Frontal cortex (tissue), 4 donors: ENCODE measurements at places on chromosomes 13 and 19.

- DNase-seq: no peak
Observed at GRCh38 chr13:110411688-110412059, 104.6 kb downstream of the COL4A2 start.

- DNase-seq: no peak
Observed at GRCh38 chr13:40082639-40083038, 427.2 kb downstream of the COG6 start.

DNA sequence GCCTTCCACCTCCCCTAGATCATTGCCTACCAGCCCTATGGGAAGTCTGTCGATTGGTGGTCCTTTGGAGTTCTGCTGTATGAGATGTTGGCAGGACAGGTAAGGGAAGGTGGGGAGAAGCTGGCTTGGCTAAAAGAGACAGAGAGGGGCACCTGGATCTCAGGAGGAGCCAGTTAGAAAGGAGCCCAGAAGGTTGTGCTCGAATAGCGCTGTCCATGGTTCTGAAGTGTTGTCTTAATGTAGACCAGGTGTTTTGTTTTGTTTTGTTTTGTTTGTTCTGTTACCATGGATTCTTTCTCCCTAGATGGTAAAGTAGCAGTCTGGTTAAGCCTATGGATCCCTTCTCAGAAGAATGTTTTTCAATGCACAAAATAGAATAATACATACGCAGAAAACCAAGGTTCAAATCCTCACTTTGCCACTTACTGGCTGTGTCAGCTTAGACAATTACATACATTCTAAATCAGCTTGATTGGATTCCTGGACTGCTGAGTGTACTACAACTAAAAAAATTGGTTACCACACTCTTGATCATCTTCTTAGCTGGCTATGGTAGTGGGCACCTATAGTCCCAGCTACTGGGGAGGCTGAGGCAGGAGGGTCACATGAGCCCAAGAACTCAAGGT lies 5.9 kb upstream of the CACNG7 start:
- no peak for DNase-seq

DNA sequence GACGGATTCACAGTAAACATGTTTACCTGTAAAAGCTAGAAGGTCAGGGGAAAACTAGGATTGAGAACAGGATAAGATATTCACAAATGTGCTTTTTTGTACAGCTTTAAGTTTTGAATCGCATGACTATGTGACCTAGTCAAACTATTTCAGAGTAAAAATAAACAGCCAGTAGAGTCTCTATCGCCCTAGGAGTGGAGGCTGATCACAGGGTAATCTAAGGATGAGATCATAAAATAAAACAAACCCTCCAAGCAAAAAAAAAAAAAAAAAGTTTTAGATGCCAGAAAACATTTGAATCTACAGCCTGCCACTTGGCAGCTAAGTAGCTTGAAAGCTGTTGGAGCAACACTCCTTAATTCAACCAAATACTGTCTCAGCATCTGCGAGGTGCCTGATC lies 26.8 kb downstream of the ZNF350 start:
- DNase-seq: no peak

GRCh38 chr13:79456656-79457365 lies 24.1 kb upstream of the NDFIP2 start:
- DNase-seq: no peak

GRCh38 chr19:1747285-1748114 lies 5.8 kb upstream of the ONECUT3 start:
- no peak for DNase-seq

GRCh38 chr19:33622809-33623511 lies 1.2 kb downstream of the CHST8 start:
- DNase-seq: peak; percentile 43

GRCh38 chr19:16073481-16073880 lies 2.8 kb upstream of the TPM4 start:
- DNase-seq: no peak

- no peak for DNase-seq
Observed at GRCh38 chr19:2678044-2678671, 24.3 kb downstream of the GNG7 start.

DNA sequence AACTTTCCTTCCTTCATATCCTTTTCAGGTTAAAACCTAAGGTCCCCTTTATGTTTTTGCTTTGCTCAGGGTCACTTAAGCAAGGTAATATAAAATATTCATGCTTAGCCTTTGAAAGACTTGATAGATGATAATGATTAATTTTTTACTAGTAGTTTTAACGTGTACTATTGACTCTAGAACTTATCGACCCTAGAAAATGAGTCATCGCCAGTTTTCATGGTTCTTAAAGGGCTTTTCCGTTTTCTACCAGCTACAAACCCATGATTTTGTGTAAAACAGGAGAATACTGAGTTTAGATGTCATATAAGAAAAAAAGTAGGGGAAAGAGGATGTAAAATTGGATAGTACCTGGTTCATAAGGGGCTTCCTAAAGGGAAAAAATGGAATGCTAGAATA lies 75.7 kb downstream of the DHRS12 start:
- no peak for DNase-seq

GRCh38 chr13:48866249-48866648 lies 109.5 kb upstream of the FNDC3A start:
- DNase-seq: no peak

DNA sequence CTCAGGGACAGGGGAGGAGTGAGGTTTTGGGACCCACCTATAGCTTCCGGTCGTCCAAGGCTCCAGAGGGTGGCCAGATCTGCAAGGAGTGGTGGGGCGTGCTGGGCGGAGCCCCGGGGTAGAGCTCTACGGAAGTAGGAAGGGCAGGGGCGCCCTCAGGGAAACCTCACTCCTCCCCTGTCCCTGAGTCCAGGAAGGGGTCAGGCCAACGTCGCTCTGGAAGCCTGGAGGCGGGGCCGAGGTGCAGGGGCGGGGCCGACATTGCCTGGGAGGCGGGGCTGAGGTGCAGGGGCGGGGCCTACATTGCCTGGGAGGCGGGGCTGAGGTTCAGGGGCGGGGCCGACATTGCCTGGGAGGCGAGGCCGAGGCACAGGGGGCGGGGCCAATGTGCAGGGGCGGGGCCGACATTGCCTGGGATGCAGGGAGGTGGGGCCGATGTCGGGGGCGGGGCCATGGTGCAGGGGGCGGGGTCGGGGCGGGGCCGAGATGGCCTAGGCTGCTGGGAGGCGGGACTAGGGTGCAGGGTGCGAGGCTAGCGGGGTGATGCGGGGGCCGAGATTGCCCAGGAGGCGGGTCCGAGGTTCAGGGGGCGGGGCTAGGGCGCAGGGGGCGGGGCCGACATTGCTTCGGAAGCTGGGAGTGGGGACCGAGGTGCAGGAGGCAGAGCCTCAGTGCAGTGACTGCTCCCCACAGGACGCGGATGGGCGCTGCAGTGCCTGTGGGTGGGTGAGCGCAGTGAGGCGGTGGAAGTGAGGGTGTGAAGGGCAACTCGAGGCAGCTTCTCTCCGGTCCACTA lies 4.9 kb upstream of the PALM start:
- no peak for DNase-seq

DNA sequence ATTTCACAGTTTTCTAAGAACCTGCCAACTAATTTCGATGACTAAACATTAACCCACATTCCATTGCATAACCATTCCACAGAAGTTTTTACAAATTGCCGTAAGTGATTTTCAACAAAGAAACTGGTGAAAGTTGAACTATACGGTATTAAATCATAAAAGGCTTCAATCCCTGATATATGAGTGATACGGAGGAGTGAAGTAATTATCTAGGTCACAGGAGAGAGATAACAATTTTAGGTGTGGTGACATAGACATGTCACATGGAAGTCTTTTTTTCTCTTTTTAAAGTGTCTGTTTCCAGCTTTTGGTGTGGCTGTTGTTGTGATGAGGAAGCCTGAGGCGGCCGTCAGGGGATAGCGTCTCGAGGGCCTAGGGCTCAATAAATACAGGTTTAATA lies 29.4 kb downstream of the TBC1D4 start:
- no peak for DNase-seq

DNA sequence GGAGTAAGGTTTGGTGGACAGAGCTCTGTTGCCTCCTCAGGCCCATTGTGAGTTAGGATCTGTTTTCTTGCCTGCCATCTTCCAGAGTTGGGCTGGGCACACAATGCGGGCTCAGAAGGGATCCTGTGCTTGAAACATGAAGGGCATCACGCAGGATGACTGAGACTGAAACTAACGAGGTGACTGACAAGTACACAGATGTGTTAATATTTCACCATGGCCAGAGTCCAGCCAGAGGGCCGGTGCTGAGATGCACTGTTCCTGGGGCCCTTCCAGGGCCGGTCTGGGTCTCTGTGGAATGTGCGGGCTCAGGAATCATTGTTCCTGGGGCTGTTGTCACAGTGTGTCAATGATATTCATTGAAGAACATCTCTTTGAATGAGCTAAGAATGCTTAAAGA lies 163.7 kb downstream of the URI1 start:
- no peak for DNase-seq

DNA sequence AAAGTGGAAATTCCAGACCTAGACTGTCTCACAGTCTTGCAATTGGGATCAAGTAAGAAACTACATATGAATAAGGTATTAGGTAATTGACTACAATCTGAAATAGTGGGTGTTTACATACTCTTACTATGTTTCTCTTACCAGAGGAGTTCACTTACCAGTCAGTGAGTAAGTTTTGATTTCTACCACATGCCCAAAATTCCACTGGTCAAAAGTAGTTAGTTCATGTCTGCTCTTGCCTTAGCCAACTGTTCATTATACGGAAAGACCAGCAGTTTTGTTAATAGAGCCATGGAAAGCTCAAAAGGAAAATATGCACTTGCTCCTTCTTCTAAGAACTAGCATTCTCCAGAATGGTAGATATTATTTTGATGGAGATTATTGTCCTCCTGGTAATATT lies 490.8 kb downstream of the RFC3 start:
- DNase-seq: no peak

DNA sequence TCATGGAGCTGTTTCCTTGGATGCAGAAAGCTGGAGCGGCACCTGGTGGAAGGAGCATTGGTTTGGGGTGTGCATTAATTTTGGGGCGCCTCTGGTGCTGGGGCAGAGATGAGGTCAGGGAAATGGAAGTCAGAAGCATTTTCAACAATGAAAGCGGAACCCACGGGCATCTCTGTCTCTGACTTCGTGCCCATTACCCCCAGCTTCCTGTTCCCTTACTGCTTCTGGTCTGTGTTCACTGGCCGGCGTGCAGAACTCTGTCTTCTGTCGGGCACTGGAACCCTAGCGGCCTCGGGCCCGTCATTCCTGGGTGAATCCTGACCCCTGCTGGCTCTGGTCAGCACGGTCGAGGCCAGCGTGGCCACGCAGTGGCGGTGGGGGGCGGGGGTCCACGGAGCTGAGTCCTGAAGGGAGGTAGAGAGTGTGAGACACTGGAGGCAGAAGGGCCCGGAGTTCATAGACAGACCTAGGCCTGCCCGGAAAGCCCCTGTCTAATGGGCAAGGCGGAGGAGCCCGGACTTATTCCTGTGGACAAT lies 7.9 kb upstream of the LINGO3 start:
- peak; percentile 78 for DNase-seq

DNA sequence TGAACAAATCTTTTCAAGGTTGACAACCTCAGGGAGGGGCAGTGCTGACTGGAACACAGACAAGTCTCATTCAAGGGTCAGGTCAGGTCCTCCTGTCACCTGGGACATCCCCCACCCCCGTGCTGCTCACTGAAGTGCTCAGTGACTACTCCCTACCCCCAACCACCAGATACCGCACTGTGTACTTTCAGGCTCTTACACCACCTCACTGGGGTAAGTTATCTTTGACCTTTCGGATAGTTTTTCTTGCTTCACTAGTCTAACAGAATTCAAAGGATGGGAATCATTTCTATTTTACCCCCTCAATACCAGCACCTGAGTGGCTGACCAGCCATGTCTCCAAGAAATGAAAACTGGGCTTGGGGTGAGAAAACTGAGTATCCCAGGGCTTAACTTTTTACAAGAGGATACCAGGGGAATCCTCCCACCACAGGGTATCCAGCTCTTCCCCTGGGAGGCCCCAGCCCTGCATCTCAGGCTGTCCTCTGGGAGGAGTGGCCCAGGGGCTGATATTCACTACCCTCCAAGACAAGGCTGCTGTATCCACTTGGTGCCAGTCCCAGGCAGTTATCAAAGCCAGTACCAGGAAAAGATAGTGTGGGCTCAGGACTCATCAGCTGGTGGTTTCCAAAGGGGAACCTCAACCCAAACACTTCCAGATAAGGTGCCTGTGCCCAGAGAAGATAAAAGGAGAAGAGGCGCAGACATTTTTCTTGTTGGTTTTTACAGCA lies 2.1 kb downstream of the ZNF563 start:
- no peak for DNase-seq

DNA sequence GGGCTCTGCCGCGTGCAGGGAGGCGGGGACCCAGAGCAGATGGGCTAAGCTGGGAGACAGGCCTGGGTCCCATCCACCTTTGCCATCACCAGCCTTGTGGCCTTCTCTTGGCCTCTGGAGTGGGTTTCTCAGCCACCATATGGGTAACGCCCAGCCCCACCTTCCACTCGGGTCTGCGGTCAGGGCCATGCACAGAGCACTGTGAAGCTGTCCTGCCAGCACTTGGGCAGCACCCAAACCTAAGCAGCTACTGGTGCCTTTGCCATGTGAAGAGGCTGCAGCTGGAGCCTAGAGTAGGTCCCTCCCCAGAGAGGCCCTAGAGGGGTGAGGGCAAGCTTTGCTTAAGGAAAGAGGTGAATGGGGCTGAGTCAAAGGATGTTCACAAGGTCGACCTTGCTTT lies 24.1 kb upstream of the NPAS1 start:
- no peak for DNase-seq

GRCh38 chr13:66314911-66315310 lies 915.2 kb downstream of the PCDH9 start:
- no peak for DNase-seq

- DNase-seq: peak; percentile 69
Observed at GRCh38 chr19:33064792-33065550, at the start of gene RHPN2. RHPN2 (minus strand) TSS chr19:33064888; CDS start chr19:33064852, 36 bp downstream.

- DNase-seq: no peak
Observed at GRCh38 chr13:40345149-40345514, 321.3 kb downstream of the FOXO1 start.

GRCh38 chr13:98875146-98875729 lies 102.6 kb downstream of the DOCK9 start:
- DNase-seq: no peak

- no peak for DNase-seq
Observed at GRCh38 chr19:10346509-10346908, 7.1 kb upstream of the ICAM3 start.

- no peak for DNase-seq
Observed at GRCh38 chr13:100100115-100100879, 11.4 kb downstream of the PCCA start.

DNA sequence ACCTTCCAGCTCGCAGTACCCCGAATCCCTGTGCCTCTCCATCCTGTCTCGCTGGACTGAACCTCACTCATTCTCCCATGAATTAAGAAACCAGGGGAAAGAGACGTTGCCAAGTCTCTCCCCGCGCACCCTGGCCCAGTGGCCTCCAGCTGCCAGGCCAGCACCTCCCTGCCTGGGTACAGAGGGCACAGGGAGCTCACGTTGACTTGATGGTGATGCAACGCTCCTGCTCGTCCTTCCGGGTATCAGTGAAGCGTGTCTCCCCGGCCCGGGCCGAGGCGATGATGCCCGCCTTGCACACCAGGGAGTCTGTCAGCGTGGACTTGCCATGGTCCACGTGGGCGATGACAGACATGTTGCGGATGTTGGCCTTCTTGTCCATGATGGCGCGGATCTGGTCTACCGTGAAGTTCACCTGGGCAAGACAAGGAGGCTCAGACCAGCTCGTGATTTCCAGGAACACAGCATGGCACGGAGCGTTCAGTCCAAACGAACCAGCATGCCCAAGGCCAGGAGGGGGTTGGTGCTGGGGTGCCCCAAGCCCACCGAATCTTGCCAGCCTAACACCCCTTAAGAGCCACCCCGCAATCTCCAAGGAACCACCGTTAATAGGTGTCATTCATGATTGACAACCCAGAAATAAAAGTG lies 1.2 kb downstream of the EEF2 start:
- peak; percentile 38 for DNase-seq
